SIG-M5 (cell line): ENCODE measurements at places on chromosomes 12 and 14.

DNA sequence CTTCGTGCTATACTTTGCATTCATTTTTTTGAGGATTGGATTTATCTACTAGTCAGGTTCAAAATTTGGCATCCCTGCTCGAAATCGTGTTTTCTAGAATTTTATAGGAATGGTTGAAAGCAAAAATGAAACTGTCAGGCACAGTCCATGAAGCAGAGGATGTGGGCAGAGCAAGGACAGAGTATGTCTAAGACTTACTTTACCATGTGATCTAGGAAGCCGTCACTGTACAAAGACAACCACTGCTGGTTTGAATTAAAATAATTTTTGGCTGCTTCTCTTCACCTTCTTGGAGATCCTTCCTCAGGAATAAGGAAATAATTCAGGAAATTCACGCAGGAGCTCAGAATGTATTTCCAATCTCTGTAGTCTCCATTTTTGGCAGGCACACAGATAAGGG, 31.6 kb upstream of the SGPP1 start:
- DNase-seq, result no peak

DNA sequence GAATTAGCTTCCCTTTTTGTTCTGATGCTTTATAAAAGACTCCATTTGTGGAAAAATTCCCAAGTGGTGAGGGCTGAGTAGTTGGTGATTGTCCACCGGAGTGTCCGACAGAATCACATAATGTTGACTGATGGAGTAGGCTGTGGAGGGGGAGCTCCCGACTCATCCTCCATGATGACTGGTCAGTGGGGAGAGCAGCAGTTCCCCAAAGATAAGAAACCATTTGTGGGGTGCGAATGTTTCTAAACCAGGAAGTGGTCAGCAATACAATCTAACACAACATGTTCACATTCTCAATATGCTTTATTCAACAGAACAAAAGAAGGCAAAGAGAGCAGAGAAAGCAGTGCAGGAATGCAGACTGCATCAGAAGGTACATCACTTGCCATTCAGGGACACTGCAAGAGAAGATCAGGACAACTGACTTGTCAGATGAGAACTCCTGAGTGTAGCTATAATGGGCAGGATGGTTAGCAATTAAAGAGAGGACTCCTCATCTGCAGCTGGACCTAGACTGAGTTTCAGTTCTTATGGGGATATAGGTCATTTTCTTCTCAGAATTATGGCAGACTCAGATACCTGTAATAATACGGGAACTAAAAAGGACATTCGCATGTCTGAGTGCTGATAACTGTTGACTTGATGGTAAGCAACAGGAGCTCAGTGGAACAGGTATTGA, 5.4 kb downstream of the KRT6B start:
- DNase-seq, result no peak

DNA sequence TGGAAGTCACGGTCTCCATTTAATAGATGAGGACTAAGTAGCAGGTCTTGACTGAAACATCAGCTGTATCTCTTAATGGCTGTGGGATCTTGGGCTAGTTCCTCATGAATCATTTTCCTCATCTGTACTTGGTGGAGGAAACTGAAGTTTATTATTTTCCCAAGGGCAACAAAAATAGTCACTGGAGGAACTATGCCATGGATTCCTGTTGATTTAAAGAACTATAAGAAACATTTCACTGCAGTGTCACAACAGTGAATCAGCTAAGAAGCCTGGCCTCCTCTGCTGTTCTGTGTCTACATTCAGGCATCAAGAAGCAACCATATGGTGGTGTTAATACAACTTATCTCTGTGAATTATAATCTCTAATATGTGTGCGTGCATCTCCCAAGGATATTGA, 200.5 kb downstream of the STXBP6 start:
- no peak for DNase-seq

GRCh38 chr12:31627456-31628054, 31.9 kb upstream of the ETFBKMT start:
- no peak for DNase-seq

DNA sequence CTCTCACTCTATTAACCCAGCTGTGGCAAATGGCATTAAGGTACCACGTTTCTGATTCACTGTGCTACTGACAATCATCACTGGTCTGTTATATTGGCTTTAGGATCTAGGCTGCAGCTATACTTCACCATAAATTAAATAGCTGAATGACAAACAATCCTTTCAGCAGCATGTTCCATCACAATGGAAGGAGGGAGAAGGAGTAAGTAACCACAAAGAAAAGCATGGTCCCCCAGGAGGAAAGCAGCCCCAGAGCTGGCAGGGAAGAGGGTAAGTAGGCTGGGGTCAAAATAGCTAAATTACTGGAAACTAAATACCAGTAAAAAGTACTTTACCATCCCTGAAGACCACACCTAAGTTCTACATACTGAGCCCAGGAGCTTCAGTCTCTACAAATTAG, 2.8 kb downstream of the ARMH4 start:
- DNase-seq, result no peak

DNA sequence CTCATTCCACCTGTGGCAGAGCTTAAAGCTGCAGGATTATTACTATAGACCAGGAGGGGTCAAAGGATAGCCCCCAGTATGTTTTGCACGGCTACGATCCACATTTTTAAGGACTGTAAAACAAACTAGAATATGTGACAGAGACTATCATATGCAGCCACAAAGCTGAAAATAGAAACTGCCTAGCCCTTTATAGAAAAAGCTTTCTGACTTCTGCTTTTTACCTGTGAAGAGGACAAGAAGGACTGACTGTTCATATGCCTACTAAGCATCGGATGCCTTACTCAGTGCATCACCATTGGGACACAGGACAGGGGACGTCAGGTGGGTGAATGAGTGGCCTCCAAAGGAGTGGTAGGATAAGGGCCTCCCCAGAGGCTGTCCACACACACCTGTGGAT, 29.8 kb downstream of the SPTB start:
- DNase-seq, result no peak

DNA sequence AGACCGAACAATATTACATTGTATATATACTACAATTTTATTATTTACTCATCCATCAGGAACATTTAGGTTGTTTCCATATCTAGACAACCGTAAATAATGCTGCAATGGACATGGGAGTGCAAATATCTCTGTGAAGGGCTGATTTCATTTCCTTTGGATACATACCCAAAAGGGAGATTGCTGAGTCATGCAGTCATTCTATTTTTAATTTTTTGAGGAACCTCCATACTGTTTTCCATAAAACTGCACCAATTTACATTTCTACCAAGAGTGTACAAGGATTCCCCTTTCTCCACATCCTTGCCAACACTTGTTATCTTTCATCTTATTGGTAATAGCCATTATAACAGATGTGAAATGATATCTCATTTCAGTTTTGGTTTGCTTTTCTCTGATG, 84.7 kb downstream of the SLC41A2 start:
- no peak for DNase-seq

DNA sequence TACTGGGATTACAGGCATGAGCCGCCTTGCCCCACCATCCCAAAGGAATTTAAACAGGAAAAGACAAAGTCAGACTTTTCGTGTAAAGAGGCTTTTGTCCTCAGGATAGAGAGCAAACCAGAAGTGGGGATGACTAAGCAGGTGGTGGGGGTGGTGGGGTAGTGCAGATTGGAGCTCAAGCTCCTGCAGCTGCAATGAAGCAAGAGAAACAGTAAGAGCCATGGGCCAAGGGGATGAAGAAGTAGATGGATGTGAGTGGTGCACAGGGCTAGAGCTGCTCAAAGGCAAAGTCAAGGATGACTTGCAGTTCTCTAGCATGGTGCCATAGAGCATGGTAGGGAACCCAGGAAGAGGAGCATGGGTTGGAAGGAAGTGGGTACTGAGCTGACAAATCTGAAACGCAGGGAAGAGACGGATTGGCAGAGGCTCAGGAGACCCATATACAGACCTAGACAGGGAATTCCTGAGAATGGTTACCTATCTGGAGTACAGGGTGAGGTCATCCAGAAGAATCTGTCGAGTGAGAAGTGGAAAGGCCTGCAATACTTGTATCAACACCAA, 11.4 kb upstream of the RNF34 start:
- peak; percentile 82 for DNase-seq

- DNase-seq, result no peak
Measured at GRCh38 chr14:87866116-87866515, 126.9 kb downstream of the GALC start.

GRCh38 chr12:55717011-55718007, 1.5 kb downstream of the BLOC1S1 start:
- DNase-seq, result no peak

DNA sequence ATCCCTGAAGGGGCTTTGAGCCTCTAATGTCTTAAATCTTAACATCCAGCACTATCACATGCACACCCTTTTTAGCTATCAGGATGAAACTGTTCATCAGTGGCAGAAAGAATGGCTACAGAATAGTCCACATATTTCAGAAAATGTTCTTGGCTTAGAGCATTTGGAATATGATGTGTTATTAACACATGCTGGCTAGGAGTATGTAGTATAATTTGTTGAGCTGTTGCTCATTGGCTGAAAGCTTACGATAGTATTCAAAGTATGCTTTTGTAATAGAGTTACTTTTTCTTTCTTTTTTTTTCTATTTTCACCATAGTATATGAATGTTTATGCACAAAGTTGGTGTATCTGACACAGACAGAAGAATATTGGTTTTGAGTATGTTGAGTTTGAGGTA, 55.1 kb downstream of the MNAT1 start:
- no peak for DNase-seq

- DNase-seq, result no peak
Measured at GRCh38 chr12:102833687-102834441, 83.2 kb downstream of the PAH start.

DNA sequence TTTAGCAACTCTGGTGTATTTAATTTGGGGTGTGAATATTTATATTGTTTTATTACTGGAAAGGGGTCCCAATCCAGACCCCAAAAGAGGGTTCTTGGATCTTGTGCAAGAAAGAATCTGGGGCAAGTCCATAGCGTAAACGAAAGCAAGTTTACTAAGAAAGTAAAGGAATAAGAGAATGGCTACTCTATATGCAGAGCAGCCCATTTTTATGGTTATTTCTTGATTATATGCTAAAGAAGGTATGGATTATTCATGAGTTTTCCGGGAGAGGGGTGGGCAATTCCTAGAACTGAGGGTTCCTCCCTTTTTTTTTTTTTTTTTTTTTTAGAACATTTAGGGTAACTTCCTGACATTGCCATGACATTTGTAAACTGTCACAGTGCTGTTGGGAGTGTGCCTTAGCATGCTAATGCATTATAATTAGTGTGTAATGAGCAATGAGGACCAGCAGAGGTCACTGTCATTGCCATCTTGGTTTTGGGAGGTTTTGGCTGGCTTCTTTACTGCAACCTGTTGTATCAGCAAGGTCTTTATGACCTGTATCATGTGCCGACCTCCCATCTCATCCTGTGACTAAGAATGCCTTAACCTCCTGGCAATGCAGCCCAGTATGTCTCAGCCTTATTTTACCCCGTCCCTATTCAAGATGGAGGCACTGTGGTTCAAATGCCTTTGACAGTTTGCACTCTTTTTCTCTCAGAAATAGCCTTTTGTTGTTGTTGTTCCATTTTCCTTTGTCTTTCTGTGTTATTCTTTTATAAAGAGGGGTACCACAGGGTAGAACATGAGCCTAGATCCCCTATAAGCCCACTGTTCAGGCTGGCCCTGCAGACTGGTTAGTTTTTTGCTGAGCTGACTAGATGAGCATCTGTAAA, 75.5 kb upstream of the DCD start:
- no peak for DNase-seq

DNA sequence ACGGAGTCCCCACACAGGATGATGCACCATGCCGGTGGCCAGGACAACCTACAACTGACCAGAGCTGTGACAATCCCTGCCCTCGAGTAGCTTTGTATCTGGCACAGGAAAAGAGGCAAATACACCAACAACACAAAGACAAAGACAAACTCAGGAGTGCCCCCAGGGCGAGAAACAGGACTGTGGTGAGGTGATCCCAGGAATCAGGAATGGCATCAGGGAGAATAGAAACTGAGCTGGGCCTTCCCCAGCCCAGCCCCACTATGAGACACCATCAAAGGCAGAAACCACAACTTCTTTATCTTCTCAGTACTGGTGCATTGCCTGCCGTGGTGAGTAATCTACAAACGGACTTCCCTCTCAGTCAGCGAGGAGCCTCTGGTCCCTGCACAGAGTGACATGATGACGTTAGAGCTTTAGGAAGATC, 157.7 kb downstream of the TTC7B start:
- peak; percentile 46 for DNase-seq

- no peak for DNase-seq
Measured at GRCh38 chr14:63203618-63204406, 431 bp upstream of the RHOJ start.

GRCh38 chr14:55851301-55851700, 266.9 kb upstream of the PELI2 start:
- DNase-seq, result no peak

GRCh38 chr12:49296034-49296835, 1.3 kb downstream of the PRPH start:
- no peak for DNase-seq

GRCh38 chr14:50977863-50978528, 33.7 kb upstream of the PYGL start:
- no peak for DNase-seq
